ENCODE measurements at places on chromosomes 4 and X.

DNA sequence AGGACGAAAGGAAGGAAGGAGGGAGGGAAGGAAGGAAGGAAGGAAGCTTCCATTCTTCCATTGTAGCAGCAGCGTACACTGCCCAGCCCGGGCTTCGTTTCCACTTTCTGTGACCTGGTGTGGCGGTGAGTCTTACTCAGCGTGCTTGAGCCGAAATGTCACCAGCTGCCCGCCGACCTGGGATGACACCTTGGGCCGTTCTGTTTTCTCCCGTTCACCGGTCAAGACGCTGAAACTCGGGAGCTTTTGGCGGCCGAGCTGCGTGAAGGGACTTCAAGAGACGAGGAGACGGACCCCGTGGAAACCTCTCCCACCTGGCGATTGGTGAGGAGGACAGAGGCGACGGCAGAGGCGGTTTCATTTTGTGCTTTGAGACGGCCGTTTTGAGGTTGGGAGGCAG, 47.1 kb upstream of the PPP2R3B start:
- DNase-seq = no peak

DNA sequence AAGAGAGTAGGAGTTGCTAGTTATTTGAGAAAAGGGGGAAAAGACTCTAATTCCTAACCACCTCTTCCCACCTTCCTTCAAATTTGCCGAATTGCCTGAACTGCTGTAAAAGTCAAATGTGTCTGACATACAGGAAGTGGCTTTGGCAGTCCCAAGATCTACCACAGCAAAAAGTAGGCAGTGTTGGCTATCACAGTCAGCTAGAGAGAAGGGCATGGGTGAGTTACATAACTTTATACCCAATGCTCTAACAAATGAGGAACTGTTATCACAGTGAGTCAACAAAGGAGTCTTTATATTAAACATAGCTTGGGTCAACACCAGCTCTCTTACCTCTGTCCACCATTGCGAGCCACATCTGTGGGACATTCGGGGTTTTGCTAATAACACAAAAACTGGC, 2.4 kb upstream of the MBNL3 start:
- DNase-seq = no peak

DNA sequence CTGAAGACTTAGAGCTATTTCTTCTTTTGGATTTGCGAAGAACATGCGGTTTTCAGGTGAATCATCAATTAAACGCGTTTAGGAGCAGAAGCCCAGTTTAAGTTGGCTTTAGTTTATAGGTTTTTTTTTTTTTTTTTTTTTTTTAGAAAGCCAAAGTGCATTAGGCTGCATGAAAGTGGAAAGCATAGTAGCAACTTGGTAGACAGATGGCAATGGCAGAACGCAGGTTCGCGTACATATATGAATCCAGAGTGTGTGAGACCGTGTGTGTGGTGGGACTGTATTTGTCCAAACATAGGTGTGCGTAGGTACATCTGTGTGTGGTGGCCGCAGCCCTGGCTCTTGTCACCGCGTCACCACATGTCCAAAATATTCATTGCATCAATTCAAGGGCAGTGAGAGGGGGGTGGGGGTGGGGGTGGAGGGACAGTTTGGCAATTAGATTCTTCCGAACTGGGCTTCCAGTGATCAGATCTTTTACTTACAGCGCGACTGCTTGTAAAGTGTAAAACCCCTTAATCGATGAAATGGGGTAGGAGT, 901 bp downstream of the JADE1 start:
- no peak for DNase-seq

DNA sequence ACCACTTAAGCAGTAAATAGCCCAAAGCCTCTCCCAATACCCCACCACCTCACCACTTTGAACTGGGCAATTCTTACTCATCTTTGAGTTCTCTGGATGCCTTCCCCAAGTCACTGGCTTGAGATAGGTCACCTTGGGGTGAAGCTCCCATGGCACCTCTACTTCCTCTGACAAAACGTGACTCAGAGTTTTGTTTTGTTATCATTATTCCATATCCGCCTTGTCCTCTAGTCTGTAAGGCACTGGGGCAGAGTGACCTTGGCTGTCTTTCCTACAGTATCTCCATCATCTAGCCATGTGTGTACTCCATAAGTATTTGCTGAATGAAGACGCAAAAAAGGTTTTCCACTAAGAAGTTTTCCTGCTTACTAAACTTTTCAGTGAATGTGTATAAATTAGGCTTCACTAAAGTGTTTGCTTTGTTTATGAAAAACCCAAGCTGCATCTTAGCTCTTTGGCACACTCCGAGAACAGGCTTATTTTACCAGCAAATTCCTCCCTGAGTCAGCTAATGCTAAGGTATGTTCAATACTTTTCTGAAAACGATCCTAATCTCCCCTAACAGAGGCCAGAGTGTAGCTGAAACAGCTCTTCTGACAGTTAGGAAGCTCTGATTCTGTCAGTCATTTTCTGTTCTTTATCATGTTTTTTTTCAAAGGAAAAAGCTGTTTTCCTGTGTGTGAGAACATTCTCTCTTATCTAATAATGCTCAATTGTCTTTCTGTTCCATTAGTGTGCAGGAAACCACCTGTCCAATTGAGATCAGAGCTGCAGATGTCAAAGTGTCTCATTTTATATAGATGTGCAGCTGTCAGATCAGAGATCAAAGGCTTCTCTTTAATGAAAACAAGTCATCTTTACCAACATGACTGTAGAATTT, 30.2 kb upstream of the TSPAN5 start:
- peak; percentile 56 for DNase-seq

DNA sequence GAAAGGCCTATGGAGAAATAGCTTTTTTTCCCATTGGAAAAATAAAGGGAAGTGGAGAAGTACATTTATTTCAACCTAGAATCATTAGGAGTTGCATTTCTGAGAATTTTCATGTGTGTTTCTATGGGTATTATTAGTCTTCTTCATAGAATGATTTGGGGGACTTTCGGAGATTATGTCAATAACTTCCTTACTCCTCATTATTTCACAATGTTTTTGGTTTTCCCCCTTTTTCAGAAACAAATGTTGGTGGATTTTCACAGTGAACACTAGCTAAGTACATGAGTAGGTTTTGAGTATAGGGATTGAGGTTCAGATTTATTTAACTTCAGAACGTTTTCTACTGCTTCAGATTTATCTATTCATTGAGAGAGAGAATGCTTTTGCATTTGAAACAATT, 54.0 kb downstream of the SH3BGRL start:
- DNase-seq = no peak

GRCh38 chr4:183636923-183637322, 22.1 kb downstream of the RWDD4 start:
- DNase-seq = no peak

- no peak for DNase-seq
Observed at GRCh38 chr4:164770010-164770724, 16.2 kb downstream of the SMIM31 start.

DNA sequence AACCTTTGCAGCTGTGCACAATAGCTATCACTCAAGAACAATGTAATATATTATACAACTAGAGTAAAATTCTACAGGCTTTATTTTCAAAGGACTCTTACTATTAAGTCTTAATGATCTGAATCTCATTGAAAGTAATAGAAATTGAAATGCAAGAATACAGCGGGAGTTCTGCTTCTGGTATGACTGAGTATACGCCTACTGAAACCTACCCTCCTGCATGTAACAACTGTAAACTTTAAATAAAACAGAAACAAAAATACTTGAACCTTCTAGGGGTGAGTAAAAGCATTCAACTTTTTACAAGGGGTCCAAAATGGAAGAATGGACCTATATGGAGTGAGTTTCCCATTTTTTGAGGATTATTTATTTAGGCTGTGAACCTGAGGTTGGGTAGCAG, 13.5 kb downstream of the DCHS2 start:
- no peak for DNase-seq

DNA sequence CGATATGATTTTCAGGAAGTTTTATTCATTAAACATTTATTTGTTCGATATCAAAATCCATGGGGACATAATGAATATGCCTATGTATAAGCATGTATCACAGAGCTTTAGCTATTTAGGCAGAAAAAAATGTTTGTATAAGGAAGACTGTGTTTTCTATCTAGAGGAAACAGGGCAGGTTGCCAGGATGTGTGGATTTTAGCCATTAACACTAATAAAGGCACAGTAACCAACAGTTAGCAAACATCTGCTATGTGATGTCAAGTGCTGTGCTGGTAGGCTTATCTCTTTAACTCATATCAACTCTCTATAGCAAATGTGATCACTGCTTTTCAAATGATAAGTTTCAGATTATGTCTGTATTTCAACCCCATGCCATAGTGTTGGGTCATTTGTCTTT, 708.9 kb upstream of the HS3ST1 start:
- DNase-seq = no peak

DNA sequence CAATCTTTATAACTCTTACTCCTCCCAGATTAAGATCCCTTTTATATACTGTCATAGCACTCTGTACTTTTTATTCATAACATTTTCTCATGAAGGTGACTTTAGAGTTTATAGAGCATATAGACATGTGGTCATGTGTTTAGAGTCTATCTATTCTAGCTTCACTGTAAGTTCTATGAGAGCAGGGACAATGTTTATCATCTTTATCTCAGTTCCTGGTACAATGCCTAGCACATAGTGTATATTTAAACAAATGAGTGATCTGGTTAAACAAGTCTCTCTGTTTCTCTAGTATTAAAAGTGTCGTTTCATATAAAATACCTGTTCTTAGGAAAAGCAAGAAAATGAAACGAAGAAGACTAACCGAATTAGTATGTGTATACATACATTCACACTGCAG, 3.2 kb downstream of the CXCL6 start:
- no peak for DNase-seq

DNA sequence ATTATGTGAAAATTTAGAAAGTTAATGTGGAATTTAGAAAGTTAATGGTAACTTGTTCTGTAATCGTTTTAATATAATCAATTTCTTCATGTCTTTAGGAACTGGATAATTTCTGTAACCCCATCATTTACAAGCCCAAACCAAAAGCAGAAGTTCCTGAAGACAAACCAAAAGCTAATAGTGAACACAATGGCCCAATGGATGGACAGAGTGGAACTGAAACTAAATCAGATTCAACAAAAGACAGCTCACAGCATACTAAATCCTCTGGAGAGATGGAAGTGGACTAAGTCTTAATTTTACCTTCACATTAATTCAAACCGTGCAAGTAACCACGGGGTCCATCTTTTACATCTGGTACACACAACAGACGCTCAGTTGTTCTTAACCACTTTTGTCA, 48.1 kb upstream of the PLK4 start:
- DNase-seq = no peak

DNA sequence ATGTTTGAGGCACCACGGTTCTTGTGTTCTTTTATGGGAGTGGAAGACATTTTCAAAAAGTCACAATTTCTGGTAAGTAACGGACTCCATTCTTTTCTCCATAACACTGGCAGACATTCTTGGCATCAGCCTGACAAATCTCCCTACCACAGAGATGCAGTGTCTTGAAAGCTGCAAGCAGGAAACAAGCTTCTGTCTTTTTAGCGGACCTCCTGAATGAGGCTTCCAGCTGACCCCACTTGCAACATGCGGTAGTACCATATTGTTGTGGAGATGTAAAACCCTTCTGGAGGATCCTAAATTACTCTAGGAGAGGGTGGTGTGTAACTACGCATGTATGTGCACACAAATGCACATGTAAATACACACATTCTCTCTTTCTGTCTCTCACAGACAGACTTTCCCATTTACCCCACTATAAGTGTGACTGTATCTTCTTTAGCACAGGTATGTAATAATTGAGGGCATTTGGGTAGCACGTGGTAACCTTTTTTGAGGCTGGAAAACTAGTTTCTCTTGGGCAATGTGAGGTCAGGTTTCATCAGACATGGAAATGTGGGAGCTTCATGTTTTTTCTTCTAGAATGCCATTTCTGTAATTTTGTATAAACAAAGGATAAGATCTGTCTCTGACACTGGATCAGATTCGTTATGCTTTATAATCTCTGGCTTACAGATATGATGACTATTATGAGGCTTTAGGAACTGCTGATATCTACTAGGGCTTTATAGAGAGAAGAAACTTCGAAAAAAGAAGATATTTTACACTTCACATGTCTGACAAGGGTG, 130.1 kb downstream of the MGST2 start:
- peak; percentile 67 for DNase-seq

- no peak for DNase-seq
Observed at GRCh38 chr4:26069218-26069617, 155.2 kb downstream of the SMIM20 start.

DNA sequence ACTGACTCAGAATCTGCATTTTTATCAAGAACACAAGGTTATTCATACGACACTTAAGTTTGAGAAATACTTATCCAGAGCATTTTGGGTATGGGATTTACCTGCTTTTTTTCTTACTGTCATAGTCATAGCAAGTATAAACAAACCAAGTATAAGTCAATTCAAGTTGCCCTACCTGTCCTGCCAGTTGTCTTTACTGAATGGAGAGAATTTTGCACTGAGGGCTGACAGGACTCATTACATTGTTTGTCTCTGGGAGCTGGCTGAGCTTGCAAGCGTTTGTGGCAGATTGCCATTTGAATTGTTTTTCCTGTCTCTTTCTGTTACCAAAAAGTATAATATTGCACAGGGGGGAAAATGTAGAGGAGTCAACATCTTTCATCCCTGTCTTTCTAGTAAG, 278.9 kb upstream of the MAGEC2 start:
- DNase-seq = no peak

DNA sequence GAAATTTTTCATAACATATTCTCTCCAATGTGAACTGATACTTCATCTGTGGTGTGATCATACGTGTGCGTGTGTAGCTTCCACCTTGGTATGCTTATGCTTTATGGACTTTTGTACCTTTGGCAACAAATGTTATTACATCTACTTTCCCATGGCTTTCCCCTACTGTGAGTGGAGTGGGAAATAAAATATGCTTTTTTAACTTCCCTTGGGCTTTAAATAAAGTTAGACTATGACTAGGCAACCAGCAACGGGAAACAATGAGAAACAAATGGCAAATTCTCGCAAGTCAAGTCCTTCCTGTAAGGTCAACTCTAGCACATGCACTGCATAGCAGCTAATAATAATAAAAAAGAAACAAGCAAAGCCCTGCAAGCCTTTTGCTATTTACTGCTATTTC, 205.0 kb upstream of the PDE5A start:
- DNase-seq = peak; percentile 4

- DNase-seq = no peak
Observed at GRCh38 chrX:47231167-47231566, 1.6 kb upstream of the USP11 start.

DNA sequence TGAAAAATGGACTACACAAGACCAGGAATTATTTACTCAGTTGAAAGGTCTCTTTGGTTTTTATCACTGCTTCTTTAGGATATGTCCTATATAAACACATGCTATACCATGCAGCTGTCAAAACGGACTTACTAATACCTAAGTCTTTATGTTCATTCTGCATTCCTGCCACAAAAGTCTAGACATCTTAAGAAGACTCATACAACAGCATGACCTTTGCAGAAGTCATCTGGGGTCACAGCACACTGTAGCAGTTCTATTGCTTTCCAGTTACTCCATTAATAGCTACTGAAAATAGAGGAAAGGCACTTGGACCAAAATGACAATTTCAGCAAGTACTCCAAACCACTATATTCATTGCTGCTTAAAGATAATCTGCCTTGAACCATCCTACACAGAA, 53.2 kb downstream of the DDX60 start:
- no peak for DNase-seq

GRCh38 chr4:144714166-144714565, 68.2 kb downstream of the HHIP start:
- DNase-seq = no peak

All from AG10803 (cell line).